Left lung (tissue), 14 donors: ENCODE measurements at places on chromosomes 2 and 18.
A peak's percentile ranks its signal among the peaks of the same experiment; 100 is the strongest.

DNA sequence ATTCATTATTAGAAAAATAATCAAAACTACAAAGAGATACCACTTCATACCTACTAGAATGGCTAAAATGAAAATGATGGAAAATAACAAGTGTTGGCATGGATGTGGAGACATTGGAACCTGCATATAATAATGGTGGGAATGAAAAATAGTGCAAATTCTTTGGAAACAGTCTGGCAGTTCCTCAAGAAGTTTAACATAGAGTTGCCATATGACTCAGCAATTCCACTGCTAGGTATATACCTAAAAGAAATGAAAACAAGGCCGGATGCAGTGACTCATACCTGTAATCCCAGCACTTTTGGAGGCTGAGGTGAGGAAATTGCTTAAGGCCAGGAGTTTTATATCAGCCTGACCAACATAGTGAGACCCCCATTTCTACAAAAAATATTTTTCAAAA lies 41.6 kb upstream of the ACYP2 start:
- no peak for DNase-seq

- DNase-seq: no peak
Observed at GRCh38 chr2:178422097-178422496, 28.9 kb downstream of the PRKRA start.

DNA sequence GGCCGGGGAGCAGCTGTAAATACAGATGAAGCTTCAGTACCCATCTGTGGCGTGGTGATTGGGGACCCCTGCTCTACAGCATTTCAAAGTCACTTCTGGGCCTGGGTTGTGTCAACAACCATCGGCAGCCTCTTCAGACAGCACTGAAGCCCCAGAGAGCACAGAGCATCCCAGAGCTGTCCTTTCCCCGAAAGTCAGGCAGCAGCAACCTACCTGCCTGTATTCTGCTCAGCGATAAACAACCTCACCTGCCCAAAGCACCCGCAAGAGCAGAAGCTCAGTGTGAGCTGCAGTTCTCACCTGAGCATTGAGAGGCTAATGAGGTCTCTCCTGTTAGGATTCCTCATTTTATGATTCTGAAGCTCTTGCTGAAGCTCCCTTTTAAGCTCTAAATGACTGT lies 19.3 kb downstream of the TRABD2A start:
- no peak for DNase-seq

GRCh38 chr18:22606563-22607283 lies 189.0 kb upstream of the CTAGE1 start:
- no peak for DNase-seq

- DNase-seq: no peak
Observed at GRCh38 chr2:100924122-100924519, 78.0 kb upstream of the RPL31 start.

- no peak for DNase-seq
Observed at GRCh38 chr18:56388571-56388970, 249.8 kb downstream of the TXNL1 start.

DNA sequence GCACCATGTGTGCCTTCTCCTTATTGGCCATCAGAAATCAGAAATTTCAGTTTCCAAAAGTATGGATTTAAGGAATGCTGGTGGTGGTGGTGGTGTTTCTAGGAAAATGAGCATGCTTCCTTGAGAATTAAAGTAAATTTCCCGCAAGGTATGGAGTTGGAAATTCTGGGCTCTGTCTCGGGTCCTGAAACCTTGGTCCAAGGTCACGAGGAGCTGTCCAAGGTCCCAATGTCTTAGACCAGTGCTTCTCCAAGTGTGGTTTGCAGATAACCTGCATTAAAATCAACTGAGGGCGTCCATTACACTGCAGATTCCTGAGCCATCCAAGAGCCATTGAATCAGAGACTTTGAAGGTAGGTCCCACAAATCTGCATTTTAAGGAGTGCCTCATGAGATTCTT lies 210.9 kb upstream of the PKDCC start:
- DNase-seq: peak; percentile 64

- no peak for DNase-seq
Observed at GRCh38 chr18:41146301-41146700, 808.7 kb upstream of the PIK3C3 start.

DNA sequence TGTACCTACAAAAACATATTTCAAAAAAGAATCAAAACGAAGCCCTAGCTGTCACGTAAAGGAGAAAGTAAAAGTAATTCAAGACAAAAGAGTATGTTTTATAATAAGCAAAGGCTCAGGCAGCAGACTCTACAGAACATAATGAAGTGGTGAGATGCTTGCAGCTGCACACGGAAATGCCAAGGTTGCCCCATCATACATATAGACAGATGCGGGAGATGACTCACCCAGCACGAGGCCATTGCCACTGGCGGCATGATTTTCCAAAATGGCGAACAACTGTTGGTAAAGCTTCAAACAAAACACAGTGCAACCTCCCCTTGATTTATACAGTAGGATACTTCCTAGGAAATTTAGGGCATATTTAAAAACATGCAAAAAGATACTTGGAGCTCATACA lies 26.0 kb upstream of the C1QL2 start:
- no peak for DNase-seq

GRCh38 chr2:232513353-232513752 lies 6.8 kb upstream of the PRSS56 start:
- no peak for DNase-seq

DNA sequence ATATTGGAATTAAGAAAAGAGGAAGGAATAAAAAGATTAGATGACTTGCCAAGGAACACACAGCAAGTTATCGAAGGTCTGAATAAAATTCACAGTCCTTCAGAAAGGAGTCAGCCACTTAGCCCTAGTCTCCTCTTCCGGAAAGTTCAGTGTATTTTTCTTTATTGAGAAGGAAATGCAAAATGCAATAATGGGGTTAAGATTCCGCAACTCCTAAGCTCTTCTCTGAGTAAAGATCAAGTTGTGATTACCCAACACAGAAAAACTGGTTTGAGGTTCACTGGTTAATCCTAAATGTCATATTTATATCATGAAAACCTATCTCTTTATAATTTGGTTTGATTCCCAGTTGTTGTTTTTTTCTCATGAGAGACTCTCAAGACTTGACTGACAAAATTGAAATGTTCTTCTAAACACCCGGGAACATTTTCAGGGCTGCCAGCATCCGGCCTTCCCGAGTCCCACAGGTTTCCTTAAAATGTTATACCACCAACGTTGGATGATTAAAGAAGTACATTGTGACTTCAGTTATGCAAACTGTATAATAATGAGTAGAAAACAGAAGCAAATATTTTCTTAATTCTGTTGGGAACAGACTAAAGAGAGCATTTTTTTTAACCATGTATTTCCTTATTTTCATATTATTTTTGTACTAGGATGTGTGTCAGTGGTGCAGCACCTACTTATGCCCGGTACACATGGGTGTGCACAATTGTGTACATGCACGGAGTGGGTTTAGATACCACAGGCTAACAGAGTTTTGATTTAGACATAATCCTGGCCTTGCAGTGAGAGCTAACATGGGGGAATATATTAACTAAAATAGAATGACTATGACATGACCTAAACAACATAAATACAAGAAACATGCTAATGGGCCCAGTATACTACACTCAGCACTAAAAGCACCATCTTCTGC lies 100.2 kb downstream of the STK39 start:
- DNase-seq: no peak

DNA sequence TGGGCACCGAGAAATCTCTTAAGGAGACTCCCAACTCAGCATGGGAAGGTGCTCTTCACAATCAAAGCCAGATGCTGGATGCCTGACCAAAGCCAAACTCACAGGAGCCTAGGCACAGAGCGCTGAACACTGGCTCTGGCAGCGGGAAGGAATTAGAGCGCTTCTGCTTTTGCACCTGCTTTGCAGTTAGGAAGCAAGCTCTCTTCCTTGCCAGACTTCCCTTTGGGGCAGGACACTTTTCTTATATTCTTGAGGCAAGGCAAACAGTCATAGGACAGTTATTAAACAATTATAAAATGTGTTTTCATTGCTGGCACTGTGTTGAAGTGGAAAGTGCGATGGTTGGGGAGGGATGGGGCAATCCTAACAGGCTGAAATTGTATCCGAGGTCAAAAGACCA lies 79.6 kb upstream of the DNMT3A start:
- DNase-seq: no peak

DNA sequence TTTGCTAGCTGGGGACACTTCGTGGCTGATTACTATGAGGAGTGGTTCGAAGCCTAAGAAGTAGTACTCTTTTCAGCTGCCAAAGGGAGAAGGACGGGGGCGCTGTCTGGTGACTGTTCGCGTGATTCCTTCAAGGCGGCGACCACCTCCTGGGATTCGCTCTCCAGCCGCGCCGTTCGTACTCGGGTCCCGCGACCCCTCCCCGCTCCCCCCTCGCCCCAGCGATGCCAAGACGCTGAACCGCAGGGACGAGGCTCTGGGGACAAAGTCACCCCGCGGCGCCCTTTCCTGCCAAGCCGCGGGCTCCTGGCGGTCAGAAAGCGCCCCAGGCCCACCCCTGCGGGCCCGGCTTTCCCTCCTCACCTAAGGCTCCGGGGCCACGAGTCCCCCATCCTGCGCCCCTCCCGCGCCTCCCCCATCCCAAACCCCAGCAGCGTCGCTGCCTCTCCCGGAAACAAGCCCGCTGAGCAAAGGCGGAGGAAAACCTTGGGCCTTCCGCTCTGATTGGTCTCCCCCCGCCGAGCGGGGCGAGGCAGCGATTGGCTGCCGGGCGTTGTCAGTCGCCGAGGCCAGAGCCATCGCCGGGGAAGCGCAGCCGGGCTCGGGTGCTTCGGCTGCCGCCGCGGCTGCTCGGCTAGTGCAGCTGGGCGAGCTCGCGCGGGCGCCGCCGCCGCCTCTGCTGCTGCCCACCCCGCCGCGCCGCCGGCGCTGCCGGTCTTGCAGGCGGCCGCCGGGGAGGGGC lies 404.3 kb downstream of the XIRP2 start:
- peak; percentile 86 for DNase-seq

DNA sequence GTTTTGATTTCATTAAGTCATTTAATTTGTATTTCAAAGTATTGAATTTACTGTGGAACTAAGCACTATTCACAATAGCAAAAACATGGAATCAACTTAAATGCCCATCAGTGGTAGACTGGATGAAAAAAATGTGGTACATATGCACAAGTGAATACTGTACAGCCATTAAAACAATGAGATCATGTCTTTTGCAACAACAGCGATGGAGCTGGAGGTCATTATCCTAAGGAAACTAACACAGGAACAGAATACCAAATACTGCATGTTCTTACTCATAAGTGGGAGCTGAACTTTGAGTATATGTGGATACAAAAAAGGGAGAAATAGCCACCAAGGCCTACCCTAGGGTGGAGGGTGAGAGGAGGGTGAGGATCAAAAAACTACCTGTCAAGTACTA lies 164.4 kb downstream of the BABAM2 start:
- no peak for DNase-seq

DNA sequence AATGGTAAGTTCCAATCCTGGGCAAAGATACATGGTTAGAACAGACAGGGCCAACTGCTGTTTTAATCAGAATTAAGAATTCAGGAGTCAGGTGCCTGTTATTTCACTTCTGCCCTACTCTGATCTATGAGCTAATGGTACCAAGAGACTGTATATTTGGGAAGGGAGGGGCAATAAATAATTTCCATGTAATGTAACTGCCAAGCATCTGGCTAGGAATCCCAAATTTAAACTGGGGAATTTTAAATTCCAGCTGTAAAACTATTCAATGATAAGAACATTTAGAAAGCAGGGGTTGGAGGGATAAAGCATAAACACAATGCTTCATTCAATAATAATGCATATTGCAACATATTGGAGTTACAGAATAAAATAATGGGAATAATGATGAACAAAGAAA lies 49.7 kb downstream of the SCN7A start:
- DNase-seq: no peak

DNA sequence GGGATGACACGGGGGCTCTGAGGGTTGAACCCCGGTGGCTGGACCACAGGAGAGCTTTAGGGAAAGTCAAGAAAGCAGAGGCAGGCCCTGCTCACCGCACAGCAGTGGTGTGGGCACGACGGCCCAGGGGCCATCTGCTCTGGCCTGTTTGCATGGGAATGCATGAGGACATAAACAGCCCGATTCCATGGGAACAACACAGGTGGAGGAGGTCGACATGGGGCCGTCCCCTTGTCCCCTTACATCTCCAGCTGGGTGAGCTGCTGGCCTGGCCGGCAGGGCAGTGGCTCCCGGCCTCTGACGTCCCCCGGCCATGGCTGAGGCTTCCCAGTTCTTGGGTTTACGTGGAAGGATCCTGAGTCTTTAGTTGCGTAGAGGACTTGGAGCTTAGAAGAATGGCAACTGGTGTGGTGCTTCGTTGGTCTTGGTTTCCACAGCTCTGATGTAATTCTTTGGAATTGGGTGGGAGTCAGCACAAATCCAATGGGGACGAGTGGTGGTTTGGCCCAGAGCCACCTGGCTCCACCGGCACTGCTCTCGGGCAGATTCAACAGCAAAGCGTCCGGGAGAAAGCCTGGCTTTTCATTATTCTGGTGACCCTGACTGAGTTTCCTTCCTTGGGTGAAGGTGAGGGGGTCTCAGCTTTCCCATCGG lies 98.3 kb upstream of the HDAC4 start:
- DNase-seq: peak; percentile 80

DNA sequence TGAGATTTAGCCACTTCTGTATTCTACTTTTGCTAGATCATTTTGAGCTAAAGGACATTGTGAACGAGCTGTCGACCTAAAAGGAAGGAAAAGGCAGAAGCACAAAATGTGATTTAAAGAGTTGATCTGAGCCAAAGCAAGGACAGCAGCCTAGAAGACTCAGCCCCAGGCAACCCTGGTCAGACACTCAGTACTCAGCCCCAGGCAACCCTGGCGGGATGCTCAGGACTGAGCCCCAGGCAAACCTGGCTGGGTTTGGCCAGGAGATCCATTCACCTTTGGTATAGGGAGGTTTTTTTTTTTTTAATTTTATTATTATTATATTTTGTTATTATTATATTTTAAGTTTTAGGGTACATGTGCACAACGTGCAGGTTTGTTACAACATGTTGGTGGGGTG lies 34.3 kb upstream of the PXDN start:
- no peak for DNase-seq
